ENCODE measurements at places on chromosomes 1 and 21.

GRCh38 chr1:195754874-195755273, 853.4 kb downstream of the KCNT2 start:
- DNase-seq, result no peak

DNA sequence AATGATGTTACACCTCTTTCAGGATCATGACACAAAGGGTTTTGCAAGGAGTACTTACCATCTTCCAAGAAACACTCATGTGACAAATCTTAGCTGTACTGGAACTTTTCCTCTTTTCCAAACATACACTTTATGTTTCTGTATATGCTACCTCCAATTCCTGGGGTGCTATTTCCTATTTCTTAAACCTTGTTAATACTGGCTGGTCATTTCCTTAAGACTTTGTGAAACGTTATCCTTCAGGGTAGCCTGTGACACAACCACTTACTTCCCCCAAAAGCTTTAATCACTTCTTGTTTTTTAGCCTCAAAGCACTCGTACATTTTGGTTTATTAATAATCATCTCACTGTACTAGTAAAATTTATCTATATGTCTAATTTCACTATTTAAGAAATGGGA, 39.4 kb downstream of the OR10Z1 start:
- DNase-seq, result no peak

DNA sequence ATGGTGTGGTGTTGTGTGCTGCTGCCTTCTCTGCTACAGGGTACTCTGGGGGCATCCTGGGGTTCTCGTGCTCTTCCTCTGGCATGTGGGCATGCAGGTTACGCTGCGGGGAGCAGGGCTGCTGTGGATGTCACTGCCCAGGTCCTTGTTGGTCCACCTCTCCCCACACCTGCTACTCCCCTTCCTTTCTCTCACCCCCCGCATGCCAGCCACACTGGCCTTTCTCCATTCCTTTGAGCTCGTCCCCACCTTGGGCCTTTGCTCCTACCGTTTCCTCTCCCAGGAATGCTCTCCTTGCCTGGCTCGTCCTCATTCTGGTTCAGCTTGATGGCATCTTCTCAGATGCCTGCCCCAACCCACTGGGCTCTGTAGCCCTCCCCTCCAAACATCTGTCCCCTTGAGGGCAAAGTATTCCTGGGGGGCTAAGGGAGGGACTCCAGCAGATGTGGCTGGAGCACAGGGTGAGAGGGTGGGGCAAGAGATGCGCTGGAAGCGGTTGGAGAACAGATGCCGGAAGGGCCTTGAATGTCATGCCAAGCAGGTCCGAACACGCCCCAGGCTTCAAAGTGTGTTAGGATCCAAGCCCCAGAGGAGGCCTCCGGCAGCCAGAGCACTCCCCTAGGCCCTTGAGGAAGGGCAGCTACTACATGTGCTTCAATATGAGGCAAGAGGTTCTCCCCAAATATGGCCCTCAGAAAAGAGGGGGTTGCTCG, 23.4 kb downstream of the DMRTB1 start:
- DNase-seq, result no peak

- no peak for DNase-seq
These were observed 26.7 kb upstream of the C8B start for GRCh38 chr1:56992318-56993125.

GRCh38 chr1:186213225-186213607, 161.8 kb downstream of the TPR start:
- DNase-seq, result no peak

DNA sequence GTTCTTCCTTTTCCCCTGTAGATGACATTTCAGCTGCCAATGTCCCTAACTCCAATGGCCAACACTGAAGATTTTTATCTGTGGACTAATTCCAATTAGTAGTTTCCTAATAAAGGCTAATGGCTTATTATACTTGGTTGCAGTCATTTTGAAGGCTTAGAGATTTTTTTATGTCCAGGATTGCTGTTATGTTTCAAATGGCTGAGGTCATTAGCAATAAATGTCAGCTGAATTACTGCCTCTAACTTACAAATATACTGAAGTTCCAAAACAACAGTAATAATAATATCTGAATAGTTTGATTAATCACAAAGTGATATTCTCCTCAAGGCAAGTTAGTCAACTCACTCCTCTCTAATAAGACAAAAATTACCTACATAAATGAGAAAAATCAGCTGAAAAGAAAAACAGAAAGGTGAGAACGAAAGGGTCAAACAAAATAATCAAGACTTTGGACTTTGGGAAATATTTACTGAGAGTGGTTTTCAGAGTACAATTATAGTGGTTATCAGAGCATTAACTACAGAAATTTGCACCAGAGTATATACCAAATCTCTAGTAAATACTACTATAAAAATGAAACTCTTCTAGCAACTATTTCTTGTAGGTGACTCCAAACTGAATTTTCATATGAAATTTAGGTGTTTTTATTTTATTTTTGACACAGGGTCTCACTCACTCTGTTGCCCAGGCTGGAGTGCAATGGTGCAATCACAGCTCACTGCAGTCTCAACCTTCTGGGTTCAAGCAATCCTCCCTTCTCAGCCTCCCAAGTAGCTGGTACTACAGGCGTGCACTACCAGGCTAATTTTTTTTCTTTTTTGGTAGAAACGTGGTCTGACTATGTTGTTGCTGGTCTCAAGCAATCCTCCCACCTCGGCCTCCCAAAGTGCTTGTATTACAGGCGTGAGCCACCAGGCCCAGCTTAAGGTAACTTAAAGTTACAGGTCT, 3.5 kb downstream of the ZZZ3 start:
- DNase-seq, result no peak

DNA sequence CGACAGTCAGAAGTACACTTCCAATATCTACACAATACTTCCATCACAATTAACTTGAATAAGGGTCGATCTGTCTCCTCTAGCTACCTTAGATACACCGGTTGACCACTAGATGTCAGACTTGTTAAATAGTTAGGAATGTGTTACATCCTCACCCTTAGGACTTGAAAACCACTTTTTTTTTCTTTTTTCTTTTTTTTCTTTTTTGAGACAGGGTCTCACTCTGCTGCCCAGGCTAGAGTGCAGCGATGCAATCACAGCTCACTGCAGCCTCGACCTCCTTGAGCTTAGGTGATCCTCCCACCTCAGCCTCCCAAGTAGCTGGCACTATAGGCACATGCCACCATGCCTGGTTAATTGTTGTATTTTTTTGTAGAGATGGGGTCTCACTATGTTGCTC, 120.4 kb upstream of the GREM2 start:
- no peak for DNase-seq

GRCh38 chr1:246069581-246069980, 437.5 kb downstream of the SMYD3 start:
- DNase-seq, result no peak

GRCh38 chr1:60952612-60953111, 129.7 kb upstream of the NFIA start:
- no peak for DNase-seq

- DNase-seq, result no peak
These were observed 37.8 kb downstream of the XCL1 start for GRCh38 chr1:168614235-168614634.

DNA sequence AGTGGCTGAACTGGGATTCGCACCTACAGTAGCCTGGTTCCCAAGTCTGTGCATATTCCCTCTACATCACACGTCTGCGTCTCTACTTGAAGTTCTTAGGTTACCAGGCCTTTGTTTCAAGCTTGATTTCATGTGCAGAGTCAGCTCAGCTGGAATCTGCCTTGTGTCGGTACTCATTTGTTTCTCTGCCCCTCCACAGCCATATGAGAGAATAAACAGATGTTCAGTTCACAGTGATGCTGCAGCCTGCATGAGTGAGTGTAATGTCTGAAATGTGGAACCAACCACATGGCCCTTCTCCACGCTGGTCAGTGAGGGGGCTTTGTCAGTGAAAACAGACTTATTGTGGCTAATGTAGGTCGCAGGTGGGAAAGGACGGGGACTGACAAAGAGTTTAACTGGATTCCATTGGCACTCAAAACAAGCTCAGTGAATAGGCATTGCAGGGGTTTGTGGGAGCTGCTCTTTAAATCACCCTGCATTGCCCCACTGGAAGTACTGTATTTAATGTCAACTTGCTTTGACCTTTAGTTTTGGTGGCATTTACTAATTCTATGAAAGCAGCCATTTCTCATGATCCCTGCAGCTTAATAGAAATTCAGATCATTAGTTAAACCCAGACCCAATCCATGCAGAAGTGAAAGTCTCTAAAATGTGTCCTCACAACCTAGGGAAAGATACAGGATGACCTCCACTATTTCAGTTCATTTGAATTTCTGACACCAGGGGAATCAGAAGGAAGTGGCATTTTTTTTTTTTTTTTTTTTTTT, 136.4 kb upstream of the FAM78B start:
- DNase-seq, result no peak

DNA sequence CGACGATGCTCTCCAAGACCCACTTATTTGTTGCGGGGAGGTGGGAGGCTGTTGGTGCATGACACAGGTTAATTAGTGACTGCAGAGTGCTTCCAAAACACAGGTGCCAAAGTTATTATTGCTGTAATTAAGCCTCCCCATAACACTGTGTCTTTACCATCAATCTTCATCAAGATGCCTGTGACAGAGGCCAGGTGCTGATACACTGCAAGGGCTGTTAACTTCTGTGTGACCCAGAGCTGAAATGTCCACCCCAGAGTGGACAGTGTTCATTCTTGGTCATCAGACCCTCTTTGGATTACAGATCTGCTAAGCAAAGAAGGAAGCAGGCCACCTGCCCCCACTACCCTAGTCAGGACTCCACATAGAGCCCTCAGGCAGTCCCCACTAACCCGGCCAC, 55.5 kb downstream of the CAPN8 start:
- no peak for DNase-seq

GRCh38 chr21:25977068-25977611, 193.4 kb downstream of the APP start:
- no peak for DNase-seq

DNA sequence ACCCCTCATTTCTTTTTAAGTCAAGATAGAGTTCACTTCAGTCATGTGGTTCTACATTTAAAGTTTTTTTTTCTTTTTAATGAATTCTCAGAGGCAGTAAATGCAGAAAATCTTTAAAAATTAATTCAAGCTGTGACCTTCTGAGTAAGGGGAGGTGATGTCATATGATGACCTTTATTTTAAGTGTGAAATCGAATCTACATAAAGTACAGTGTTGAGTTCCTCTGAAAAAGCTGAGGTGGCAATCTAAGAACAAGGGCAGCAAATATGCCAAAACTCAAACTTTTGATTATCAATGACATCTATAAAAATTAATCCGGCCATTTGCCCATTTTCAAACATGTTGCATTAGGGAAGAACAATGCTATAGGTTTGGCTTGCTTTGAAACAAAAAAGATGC, 173.5 kb downstream of the CDC7 start:
- no peak for DNase-seq
